Activated T-helper 17 cell treated with anti-CD3 and anti-CD28 coated beads, Interleukin-2, amount 50 U/mL, for 72 hours (primary cell): ENCODE measurements at places on chromosomes 6 and 20. TPM values are rescaled to one million over a fixed set of nuclear protein-coding genes. Genes with fewer than 3 reads are reported as not detected.

BPIFA1 gene
- total RNA-seq: not detected

OGFR gene
- total RNA-seq: 52.6 TPM

PACRG gene
- total RNA-seq: not detected

OR2H1 gene
- not detected for total RNA-seq

SNX14 gene
- 59.1 TPM for total RNA-seq

METTL24 gene
- total RNA-seq: not detected

FYN gene
- total RNA-seq: 326 TPM

CASS4 gene
- total RNA-seq: 9.4 TPM

BIRC7 gene
- total RNA-seq: not detected

NKX2-4 gene
- total RNA-seq: not detected

RPP21 gene
- total RNA-seq: 20.8 TPM

BLTP3A gene
- total RNA-seq: 11.5 TPM

RAET1G gene
- total RNA-seq: not detected

PABPC1L gene
- 49.3 TPM for total RNA-seq

EDN1 gene
- total RNA-seq: 0.11 TPM

OOEP gene
- 0.26 TPM for total RNA-seq

ARFGEF3 gene
- 3.6 TPM for total RNA-seq

PM20D2 gene
- 7.9 TPM for total RNA-seq

SYNJ2 gene
- total RNA-seq: 28.0 TPM

SMLR1 gene
- not detected for total RNA-seq

ZNF165 gene
- total RNA-seq: 14.8 TPM

GSTA1 gene
- not detected for total RNA-seq

TUBB2B gene
- 0.35 TPM for total RNA-seq

COL9A3 gene
- not detected for total RNA-seq

LINC00237 gene
- total RNA-seq: not detected

CTSA gene
- 117 TPM for total RNA-seq

ANKRD66 gene
- not detected for total RNA-seq

TINAG gene
- not detected for total RNA-seq

ZSCAN23 gene
- total RNA-seq: 0.24 TPM

ARG1 gene
- total RNA-seq: not detected

BPIFB2 gene
- not detected for total RNA-seq

UBD gene
- total RNA-seq: 0.84 TPM

HLA-DMA gene
- 53.8 TPM for total RNA-seq

CARMIL1 gene
- 7.6 TPM for total RNA-seq

FUT9 gene
- total RNA-seq: not detected

MDFI gene
- not detected for total RNA-seq

LPA gene
- not detected for total RNA-seq

CFAP61 gene
- total RNA-seq: not detected

SLC26A8 gene
- not detected for total RNA-seq

SMAP1 gene
- total RNA-seq: 24.0 TPM

MMP24 gene
- 0.04 TPM for total RNA-seq

MACROD2 gene
- not detected for total RNA-seq

SMPDL3A gene
- 0.58 TPM for total RNA-seq
